Stimulated activated naive CD4-positive, alpha-beta T cell treated with Interleukin-2 at 50 U/mL for 16 hours (primary cell): ENCODE measurements at places on chromosomes 7 and 10.

DNA sequence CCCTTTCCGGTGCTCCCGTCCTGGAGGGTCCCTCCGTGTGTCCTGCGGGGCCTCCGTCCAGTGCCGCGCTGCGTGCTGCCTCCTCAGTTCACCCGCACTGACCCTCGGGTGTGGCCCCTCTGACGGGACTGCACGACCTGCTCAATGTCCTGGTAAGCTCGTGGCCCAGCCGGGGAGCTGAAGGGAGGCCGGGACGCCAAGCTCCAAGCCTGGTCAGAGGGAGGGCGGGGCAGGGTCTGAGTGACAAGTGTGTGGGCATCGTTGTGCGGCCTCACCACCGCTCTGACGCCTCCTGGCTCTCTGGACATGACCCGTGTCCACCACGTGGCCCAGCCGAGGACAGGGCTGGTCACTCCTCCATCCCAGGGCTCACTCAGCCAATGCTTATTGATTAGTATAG lies 25.9 kb downstream of the FAM20C start:
- DNase-seq: no peak

- DNase-seq: no peak
These were observed 77.5 kb downstream of the SDK1 start for GRCh38 chr7:3378390-3379150.

DNA sequence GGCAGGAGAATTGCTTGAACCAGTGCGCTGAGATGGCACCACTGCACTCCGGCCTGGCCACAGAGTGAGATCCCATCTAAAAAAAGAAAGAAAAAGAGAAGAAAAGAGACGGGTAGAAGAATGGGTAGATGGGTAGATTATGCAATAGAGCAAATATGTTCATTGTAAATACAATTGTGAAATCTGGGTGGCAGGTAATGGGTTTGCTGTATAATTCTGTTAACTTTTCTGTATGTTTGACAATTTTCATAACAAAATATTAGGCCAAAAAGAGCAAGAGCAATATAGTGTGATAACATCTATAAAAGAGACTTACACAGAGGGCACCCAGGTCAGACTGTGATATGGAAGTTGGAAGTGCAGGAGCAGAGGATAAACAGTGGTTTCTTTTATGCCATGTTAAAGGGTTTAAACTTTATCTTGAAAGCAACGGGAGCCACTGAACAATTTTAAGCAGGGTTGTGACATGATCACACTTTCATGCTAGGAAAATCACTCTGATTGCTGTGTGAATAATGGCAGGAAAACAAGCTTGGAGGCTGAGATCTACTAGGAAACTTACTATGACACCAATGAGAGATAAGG lies 6.7 kb upstream of the COL28A1 start:
- no peak for DNase-seq

- DNase-seq: no peak
These were observed 39.4 kb upstream of the TARP start for GRCh38 chr7:38312821-38313220.

DNA sequence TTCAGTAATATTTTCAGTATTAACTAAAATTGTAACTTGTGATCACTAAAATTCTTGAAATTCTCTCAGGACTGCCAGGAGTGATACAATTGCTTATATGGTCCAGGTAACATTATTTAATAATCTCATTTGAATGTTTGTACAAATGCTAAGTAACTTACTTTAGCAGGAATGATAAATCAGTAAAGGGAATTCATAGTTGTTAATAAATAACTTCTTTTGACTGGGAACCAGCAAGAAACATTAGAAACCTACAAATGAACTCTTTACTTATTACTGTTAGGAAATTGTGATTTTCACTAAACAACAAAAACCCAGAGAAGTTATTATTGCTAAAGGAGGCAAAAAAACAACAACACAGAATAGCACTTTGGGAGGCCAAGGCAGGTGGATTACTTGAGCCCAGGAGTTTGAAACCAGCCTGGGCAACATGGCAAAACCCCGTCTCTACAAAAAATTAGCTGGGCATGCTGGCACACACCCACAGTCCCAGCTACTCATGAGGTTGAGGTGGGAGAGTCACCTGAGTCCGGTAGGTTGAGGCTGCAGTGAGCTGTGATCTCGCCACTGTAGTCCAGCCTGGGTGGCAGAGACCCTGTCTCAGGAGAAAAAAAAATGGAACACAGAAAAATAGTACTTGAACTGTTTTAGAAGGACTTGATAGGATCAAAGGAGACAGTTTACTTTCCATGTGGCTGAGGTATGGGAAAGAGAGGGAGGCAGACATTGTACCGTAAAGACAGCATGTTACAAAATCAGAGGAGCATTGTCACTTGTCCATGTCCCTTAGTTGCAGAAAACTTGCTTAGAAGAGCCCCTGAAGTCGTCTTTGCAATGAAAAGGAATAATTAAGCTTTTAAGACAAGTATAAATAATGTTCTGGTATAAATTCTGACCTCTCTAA lies 53.1 kb downstream of the SHOC2 start:
- DNase-seq: no peak

DNA sequence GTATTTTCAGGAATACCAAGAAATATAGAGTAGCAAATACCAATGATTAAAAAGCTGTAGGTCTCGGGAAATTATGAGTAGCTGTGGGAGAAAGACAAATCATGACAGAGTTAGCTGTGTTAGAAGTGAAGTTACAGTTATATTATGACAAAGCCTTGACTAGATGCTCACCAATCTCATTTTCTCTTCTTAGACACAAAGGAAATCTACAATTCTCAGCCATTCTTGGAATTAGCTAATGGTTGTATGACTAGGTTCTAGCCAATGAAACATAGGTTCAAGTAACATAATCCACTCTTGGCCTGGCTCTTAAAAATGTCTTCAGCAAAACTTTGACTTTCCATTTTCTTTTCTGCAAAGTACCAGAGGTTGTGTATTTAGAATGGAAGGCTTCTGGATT lies 228.8 kb upstream of the MTPN start:
- DNase-seq: no peak

- no peak for DNase-seq
These were observed 110.1 kb downstream of the JAZF1 start for GRCh38 chr7:28070297-28071055.

DNA sequence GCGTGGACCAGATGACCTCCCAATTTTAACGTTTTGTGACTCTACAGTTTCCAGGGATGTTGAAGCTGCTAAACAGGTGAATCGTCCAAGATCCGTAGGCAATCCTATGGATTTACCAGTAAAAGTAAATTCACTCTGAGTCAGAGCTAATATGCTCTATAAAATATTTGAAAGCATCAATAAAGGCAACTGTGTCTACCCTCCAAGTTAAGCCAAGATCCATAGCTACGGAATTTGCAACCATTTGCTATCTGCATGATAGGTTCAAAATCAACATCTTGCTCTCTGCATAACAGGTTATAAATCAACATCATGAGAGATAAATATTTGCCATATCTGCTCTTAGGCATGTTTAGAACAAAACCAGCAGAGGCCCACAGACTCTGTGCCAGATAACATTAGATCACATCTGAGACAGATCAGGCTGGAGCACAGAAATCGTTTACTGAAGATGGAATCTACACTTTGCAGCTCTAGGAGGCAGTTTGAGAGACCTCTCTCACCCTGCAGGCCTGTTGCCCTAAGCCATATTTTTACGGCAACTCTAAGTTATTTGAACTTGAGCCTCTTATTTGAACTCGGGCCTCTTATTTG lies 80.7 kb upstream of the PDCD4 start:
- no peak for DNase-seq

GRCh38 chr10:114281006-114281405 lies 42.0 kb downstream of the VWA2 start:
- no peak for DNase-seq

DNA sequence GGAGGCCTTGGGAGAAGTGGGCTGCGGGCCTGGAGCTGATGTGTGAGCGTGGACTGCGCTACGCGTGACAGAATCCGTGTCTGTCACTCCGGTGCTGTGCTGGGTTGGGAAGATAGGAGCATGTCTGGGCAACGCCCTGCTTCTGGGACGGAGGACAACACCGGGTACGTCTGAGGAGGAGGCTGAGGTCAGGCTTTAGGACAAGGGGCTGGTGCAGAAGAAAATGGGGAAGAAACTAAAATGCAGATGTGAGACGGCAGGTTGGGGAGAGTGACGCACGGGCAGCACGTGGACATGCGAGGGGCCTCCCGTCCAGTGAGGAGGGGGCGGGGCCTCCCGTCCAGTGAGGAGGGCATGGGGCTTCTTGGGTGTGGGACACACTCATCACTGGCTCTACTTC lies 207.4 kb downstream of the DNAJB6 start:
- DNase-seq: no peak

DNA sequence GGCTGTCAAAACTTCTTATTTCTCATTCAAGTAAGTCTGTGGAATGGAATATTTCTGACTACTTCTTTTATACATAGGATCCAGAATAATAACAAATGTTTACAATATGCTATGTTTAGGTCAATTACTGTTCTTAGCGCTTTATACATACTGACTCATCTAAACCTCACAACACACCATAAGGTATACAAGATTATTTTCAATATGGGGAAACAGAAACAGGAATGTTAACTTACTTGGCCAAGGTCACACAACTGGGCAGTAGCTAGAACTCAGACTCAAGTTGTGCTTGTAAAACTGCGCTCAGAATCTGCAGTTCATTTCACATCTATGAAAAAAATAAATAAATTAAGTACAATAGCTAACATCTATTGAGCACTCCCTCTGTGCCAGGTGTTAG lies 168.0 kb downstream of the GNAI1 start:
- no peak for DNase-seq

GRCh38 chr7:37912756-37913155 lies 3.9 kb downstream of the SFRP4 start:
- no peak for DNase-seq

DNA sequence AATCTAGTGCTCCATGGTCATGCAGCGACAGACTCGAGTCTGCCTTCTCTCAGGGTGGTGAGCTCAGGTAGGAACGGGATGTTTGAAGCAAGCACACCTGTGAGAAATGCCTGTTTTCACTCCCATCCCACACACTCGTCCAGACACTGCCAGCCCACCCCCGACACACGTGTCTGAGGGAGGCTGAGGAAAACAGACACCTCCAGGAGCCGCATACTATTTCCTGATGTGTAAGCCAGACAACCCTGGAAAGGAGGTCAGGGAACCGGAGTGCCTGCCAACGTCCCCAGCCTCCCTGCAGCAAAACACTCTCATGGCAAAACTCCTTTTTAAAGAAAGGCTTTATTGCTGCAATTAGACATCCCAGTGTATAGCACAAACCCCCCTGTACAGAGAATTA lies 80.2 kb downstream of the ALOX5 start:
- DNase-seq: no peak

GRCh38 chr10:20088061-20088701 lies 271.9 kb downstream of the PLXDC2 start:
- no peak for DNase-seq

GRCh38 chr10:37643187-37643586 lies 214.2 kb downstream of the ZNF248 start:
- no peak for DNase-seq

GRCh38 chr7:122412883-122413282 lies 108.3 kb upstream of the FEZF1 start:
- DNase-seq: no peak

DNA sequence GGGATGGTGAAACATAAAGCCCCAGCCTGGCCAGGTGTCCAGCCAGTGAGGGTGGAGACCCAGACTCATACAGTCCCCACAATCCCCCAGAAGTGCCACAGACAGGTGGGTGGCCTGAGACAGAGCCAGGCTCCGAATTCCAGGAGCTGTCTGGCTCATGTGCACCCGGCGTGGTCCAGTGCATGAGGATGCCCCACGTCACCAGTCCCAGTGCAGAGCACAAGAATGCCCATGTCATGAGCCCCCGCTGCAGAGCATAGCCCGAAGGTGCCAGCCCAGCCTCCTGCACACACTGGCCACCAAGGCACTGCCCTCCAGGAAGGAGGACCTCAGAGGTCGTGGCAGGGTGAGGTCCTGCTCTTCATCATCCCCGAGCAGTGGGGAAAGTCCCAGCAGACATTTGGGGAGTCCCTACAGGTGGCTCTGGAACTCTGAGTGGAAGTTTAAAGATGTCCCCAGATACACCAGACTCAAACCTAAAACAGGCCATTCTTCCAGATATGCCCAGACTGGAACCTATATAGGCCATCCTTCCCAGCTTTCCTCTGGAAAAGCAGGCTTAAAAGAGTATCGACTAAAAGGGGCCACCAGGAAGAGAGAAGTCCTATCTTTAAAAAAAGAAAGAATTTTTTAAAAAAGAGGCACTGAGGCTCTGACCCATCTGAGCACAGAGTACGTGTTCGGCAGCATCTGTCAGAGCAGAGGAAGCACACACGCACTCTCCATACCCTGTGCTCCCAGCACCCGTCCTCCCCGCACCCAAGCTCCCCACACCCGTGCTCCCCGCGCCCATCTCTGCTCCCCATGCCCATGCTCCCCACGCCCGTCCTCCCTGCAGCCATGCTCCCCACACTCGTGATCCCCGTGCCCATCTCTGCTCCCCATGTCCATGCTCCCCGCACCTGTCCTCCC lies 11.5 kb downstream of the DIP2C start:
- DNase-seq: no peak

DNA sequence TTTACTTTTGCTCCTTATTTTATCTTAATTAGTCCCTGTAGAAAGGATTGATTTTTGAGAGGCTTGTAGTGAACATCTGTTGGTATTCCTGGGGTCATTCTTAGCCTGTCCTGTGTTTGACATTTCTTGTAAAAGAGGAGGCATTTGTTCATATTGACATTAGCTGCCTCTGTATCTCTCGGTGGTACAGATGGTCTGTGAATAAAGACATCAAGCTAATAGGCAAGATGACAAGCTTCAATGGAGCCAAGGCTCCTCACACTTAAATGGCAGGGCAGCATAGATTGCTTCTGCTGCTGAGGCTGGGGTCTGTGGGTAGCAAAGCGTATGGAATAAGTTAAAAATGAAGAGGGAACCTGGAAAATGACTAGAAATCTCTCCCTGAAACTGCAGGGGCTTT lies 687.6 kb downstream of the LRMDA start:
- DNase-seq: no peak

GRCh38 chr10:78426181-78426580 lies 392.5 kb downstream of the RPS24 start:
- no peak for DNase-seq

DNA sequence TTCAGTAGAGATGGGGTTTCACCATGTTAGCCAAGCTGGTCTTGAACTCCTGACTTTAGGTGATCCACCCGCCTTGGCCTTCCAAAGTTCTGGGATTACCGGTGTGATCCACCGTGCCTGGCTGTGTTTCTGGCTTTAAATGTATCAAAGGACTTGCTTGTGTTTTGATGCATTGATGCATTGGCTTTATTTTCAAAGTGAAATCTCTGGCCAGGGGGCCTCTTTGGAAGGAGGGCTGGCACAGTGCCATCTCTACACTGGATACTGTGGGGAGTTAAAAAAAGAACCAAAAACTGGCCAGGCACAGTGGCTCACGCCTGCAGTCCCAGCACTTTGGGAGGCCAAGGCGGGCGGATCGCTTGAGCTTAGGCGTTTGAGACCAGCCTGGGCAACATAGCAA lies 16.0 kb downstream of the MNX1 start:
- DNase-seq: no peak

GRCh38 chr10:76968483-76968882 lies 669.1 kb downstream of the KCNMA1 start:
- DNase-seq: no peak
